ENCODE measurements at places on chromosomes 11 and 22.

DNA sequence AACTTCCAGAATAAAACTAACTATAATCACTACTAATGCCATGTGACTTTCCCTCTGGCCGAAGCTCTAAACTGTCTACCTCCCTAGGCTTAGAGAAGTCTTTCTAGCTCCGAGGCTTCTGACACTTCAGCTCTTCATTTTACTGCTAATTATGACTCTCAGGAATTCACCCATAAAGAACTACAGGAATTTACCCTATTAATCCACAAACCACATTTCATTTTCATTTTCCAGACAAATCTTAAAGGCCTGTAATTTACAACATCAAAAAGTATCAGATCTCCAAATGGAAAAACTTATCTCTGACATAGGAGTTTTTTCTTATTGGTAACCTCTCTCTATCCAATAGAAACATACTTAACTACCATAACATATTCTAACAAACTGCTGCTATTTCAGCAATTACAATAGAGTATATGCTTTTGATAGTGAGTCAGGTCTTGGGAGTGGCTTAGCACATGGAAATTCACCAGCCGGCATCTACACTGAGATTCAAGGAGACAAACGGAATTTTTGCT is 33.4 kb downstream of the MRTFA start:
- no peak for DNase-seq

DNA sequence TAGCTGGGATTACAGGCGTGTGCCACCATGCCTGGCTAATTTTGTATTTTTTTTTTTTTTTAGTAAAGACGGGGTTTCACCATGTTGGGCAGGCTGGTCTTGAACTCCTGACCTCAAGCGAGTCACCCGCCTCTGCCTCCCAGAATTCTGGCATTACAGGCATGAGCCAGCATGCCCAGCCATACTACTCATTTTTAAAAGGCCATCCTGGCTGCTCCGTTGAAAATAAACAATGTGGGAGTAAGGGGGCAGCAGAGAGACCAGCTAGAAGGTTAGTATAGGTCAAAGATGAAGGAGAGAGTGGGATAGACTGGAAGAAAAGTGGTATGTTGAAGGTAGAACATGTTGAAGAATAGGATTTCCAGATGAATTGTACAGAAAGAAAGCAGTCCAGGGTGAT is 17.6 kb upstream of the LIN7C start:
- DNase-seq: no peak

GRCh38 chr11:87832211-87832610 is 343.0 kb downstream of the RAB38 start:
- no peak for DNase-seq

- peak; percentile 10 for DNase-seq
Measured at GRCh38 chr11:11036848-11037732, 179.2 kb upstream of the ZBED5 start.

DNA sequence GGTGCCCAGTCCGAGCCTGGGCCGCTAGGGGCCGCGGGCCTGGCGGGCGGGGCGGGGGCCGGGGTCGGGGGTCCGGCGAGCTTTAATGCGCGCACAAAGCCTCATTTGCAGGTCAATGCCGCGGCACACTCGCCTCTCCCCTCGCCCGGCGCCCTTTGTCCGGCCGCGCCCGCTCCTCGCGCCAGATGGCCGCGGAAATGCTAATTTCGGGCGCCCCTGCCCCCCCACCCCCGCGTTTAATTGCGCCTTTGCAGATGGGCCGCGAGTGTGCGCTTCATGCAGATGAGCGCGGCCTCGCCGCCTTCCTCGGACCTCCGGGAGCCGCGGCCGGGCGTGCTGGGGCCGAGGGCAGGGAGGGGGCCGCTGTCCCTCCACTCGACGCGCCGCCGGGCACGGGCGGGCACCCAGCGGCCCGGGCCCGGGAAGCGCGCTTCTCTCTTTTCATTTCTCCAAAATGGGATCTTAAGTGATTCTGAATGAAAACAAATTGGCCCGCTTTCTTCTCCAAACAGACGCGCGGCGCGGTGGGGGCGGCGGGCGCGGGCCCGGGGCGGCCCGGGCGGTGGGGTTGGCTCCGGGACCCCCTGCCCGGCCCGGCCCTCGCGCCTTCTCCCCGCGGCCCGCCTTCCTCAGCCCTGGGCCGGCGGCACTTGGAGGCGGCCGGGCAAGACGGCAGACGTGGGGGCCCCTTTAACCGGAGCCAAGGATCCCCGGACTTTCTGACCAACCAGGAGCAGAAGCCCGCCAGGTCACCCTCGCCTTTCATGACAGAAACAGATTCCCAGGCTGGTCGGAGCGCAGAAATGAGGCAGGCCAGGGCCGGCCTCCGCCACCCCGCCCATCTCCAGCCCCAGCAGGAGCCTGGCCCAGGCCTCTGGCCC is 22.9 kb downstream of the CDKN1C start:
- DNase-seq: no peak

GRCh38 chr11:3950996-3951660 is 95.7 kb downstream of the STIM1 start:
- no peak for DNase-seq

- no peak for DNase-seq
Measured at GRCh38 chr11:62242021-62242420, at the start of gene SCGB1D2. Gene SCGB1D2 (plus strand): TSS chr11:62242239. CDS start chr11:62242308, 69 bp downstream.

GRCh38 chr11:5234381-5234834 is at the start of gene HBD:
Gene HBD (minus strand): TSS chr11:5234483. CDS start chr11:5234433, 50 bp downstream.
- DNase-seq: no peak

DNA sequence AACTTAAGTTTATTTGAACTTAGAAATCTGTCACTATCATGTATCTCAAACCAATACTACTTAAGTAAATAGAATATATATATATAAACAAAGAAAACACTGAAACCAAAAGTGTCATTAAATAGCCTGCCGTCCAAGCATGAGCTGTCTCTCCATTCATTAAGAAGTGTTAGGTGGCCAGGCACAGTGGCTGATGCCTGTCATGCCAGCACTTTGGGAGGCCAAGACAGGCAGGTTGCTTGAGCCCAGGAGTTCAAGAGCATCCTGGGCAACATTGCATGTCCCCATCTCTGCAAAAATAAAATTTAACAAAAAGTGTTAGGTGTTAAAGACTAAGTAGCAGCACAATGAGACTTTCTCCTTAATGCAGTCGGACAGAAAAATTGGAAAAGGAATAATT is 14.0 kb downstream of the CD6 start:
- no peak for DNase-seq

DNA sequence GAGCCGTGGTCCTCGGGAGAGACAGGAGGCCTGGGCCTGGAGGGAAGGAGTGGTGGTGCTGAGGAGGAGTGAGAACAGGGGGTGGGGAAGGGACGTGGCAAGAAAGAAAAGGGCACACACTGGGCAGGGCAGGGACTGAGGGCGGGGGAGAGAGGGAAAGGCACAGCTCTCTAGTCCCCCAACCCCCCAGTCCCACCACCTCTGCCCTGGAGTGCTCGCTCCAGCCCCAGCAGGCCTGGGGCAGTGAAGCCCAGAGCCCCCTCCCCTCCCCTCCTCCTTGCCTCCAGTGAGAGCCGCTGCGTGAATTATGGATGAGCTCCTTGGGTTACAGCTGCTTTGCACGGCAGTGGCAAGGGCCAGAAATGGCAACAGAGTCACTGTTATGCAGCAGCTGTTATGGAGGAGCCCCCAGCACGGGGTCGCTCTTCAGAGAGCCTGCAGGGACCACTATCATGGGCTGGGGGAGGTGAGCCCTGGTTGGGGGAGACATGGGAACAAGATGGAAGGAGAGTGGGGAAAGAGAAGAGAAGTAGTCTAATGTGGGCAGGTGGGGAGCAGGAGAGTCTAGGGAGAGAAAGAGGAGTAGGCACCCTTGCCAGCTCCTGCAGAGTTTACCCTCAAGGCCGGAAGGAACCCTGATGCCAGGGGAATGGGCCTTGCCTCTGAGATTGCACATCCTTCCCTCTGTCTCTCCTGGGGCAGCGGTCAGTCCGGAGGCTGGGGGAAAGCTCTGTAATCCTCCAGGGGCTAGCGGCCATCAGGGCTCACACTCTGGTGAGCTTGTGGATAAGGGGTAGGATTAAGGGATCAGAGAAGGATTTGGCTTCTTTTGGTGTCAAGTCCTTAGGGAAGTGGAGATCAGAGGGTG is 3.6 kb downstream of the RTN4RL2 start:
- no peak for DNase-seq

DNA sequence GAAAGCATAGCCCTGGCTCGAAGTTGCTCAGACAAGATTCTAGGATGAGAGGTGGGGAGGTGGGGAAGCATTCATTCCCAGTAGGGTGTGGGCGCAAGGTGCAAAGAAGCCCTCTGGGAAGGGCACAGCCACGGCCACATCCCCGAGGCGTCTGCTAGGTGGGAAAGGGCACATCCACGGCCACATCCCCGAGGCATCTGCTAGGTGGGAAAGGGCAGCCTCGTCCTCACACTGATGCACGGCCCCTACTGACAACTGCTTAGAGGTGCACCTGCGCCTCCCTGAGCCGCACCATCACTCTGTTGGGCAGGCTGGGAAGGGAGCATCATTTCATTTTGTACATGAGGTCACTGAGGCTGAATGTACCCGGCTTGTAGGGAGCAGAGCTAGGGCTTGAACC is 94.6 kb upstream of the PITPNB start:
- no peak for DNase-seq

GRCh38 chr11:65576867-65577755 is 1.3 kb downstream of the EHBP1L1 start:
- peak; percentile 34 for DNase-seq

GRCh38 chr11:12512132-12512531 is 134.8 kb downstream of the PARVA start:
- no peak for DNase-seq

DNA sequence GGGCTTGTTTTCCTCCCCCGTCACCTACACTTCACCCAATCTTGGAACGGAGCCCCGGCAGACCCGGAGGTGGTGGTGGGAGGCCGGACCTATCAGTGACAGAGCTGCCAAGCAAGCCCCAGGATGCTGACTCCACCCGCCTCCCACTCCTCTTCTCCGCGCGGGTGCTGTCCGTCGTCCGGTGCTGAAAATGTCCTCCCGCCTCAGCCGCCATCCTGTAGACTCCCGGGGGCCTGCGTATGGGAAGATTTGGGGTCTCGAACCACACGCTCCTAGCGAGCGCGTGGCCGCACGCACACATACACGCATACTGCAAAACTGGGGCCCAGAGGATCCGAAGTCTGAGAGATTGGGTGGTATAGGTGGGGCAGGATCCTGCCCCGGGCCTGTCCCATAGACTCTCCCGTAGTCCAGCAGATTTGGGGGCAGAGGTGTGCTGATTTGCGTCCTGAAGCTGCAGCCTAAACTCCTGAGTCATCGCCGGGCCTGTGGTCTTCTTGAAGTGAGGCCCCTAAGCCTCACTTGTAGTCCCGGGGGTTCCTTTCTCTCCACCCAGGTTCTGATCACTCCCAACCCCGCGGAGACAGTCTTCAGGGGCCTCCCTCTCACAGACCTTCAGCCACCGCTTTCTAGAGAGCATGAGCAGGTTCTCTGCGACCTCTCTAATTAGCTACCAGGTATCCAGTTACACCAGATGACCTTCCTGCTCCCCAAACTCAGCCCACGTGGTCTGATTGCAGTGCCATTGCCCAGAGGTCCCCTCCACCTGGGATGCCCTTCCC is 796 bp upstream of the YIF1A start:
- peak; percentile 71 for DNase-seq

DNA sequence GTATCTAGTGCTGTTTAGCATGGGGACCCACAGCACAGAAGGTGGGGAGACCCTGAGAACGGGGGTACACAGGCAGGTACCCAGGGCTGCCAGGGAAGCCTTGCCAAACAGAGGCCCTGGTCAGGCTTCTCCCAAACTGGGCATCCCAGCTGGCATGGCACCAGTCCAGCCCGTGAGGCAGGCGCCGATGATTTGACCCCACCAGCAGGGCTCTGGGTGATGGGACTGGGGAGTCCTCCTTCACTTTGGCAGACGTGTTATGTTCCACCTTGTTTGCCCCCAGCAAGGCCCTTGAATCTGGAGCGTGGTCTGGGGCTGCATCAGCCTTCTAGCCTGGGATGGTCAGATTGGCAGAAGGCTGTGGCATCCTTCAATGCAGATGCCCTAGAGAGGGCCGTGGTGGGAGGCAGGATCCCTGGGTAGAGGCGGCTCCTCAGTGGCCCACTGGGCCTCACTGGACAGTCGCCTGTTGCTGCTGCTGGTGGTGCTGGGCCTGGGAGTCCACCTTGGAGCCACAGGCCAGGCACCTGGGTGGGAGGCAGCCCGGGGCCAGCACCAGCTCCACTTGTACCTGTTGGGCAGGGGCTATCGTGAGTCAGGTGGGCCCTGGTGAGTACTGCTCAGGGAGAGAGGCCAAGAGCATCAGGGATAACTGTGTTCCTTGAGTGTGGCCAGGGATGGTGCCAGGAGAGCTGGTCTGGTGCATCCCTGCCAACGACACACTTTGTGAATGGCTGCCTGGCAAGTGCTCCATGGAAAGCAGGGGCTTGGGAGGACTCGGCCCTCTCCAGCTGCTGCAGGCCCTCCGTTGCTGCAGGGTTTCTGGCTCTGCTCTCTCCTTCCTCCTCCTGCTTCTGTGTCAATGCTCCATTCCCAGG is 3.3 kb downstream of the ADORA2A start:
- no peak for DNase-seq

DNA sequence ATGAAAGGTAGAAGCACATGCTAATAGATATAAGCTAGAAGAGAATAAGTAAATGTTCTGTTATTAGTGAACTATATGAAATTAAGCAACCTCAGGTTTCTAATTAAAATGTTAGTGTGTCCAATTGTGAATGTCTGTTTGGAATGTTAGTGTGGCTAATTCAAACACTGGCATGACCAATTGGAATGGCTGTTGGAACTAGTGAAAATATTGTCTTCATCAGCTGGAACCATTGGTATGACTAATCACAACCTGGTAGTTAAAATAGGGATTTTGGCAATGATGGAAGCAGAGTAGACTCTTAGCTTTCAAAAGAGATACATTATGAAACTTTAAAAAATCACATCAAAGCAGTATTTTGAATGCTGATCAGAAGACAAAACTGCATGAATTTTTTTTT is 66.8 kb downstream of the CYB5R2 start:
- no peak for DNase-seq

- no peak for DNase-seq
Measured at GRCh38 chr11:26958702-26959049, 35.2 kb upstream of the FIBIN start.

DNA sequence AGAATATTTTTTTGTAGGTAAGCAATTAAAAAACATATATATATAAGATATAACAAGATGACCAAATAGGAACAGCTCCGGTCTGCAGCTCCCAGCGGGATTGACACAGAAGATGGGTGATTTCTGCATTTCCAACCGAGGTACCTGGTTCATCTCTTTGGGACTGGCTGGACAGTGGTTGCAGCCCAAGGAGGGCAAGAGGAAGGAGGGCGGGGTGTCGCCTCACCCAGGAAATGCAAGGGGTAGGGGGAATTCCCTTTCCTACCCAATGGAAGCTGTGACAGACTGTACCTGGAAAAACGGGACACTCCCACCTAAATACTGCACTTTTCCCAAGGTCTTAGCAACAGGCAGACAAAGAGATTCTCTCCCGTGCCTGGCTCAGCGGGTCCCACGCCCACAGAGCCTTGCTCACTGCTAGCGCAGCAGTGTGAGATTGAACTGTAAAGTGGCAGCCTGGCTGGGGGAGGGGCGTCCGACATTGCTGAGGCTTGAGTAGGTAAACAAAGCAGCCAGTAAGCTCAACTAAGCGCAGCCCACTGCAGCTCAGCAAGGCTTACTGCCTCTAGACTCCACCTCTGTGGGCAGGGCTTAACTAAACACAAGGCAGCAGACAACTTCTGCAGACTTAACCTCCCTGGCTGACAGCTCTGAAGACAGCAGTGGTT is 163.8 kb downstream of the CWF19L2 start:
- no peak for DNase-seq

All from T-helper 9 cell (primary cell).